ENCODE measurements at places on chromosomes 11 and 22.

GRCh38 chr11:130671801-130672700 lies 223.6 kb downstream of the ADAMTS15 start:
- no peak for DNase-seq

DNA sequence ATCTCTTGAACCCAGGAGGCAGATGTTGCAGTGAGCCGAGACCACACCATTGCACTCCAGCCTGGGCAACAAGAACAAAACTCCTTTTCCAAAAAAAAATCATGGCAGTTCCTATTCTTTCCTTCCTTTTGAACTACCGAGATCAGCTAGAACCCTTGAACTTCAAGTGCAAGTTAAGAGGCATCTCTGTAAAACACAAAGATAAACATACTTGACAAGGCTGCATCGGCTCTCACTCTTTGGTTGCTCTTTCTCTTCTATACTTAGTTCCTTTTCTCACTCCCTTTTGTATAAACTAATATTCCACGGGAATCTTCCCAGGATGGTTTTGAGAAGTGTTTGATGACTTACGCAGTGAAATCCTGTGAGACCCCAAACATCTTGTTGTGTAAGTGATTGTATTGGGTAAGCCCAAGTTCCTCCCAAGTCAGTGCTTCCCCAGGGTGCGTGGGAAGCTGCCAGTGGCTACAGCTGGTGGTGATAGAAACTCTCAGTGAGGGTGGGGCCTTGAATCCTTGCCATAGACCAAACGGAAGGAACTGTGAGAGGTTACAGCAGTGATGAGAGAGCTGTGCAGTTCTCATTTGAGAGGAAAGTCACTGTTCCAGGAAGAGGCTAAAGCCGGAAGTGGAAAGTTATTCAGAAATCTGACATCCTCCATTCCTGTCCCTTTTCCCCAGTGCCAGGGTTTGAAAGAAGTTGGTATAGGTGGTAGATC lies 24.1 kb upstream of the CDC42EP2 start:
- no peak for DNase-seq

- no peak for DNase-seq
These were observed 474.3 kb downstream of the TBC1D22A start for GRCh38 chr22:47236718-47237117.

DNA sequence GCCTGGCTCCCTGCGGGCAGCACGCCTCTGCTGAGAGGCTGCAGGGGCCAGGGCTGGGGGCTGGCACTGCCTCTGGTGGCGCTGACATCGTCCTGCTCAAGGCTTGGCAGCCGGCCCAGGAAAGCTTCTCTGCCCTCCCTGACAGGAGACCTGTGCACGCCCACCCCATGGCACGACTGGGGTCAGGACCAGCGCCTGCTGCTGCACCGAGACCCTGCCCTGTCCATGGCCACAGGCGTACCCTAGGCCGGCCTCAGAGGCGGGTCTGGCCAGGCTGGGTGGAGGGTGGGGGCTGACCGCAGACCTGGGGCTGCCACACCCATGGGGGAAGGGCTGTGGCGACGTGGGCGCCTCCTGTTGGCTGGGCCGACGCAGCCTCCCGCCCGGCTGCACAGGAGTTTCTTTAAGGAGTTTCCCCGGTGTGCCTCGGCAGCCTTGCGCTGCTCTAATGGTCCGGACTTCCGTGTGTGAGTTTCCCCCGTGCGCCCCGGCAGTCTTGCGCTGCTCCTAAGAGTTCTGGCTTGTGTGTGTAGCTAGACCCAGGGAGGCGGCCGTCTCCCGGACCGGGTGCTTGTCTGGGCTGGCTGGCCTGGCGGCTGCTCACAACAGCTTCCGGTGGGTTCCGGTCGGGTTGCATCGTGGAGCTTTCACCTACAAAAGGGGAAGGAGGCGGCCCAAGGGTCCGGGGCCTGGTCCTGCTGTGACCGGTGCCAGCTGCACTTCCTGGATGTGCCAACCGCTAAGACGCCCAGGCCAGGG lies 4.6 kb downstream of the TRABD start:
- DNase-seq: peak; percentile 61

DNA sequence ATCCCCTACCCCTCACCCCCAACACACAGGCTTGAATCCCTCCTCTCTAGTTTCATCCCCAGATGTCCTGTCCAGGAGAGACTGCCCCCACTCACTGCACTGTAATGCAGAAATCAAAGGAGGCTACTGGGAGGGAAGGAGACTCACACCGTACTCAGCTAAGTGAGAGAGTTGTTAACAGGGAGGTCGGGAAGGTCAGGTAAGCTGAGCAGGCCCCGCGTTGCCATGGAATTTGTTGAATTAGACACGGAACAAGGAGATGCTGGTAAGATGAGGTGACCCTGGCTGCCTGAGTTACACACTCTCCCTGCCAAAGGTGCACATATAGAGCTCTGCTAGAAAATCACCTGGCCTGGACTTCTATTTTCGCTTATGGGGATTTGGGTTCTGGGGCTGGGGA lies 197.9 kb downstream of the NXPE2 start:
- DNase-seq: no peak

DNA sequence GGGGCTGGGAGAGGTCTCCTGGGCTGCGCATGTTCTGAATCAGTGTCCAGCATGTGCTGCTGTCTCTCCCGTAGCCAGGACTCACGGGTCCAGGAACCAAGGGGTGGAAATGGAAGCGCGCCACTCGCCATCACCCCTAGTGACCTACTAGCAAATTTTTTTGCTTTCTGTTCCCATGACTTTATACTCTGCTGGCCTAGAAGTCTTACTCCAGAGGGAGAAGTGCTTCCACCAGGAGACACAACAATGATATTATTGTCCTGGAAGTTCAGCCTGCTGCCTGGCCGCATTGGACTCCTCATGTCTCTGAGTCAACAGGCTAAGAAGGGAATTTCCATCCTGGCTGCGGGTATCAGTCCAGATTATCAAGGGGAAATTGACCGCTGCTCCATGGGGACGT lies 729.7 kb downstream of the BRD1 start:
- no peak for DNase-seq

- DNase-seq: no peak
These were observed 1411.3 kb downstream of the TBC1D22A start for GRCh38 chr22:48173773-48174160.

DNA sequence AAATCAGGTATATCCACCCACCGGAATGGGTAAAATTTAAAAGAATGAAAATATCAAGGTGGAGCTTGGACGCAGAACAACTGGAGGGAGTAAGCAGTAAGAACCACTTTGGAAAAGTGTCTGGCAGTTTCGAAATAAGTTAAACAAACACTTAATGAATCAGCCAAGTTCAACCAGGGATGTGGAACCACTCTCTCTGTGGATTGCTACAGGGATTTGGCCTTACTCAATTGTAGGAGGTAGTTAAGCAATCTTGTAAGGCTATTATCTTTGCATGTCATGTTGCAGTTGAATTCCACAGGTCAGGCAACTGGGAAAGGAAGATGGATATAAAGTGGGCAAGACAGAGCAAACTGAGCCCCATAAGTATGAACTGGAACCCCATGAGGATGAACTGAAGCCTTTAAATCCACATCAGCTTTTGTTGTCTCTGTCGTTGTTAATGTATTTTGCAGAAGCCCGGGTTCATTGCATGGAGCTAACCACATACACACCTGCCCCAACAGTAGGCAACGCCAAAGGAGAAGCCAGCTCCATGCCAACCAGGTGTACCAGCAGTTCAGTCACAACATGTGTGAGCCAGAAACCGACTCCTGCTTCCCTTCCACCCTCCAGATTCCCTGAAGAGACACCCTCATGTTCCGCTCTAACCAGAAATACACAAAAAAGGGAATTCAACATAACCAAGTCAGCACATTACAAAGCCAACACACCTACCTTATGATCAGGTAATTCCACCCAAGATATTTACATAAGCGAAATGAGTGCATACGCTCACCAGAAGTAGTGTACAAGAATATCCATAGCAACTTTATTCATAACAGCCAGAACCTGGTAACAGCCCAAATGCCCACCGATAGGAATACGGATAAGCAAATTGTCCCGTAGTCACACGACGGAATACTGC lies 8.0 kb upstream of the SLC43A3 start:
- no peak for DNase-seq

DNA sequence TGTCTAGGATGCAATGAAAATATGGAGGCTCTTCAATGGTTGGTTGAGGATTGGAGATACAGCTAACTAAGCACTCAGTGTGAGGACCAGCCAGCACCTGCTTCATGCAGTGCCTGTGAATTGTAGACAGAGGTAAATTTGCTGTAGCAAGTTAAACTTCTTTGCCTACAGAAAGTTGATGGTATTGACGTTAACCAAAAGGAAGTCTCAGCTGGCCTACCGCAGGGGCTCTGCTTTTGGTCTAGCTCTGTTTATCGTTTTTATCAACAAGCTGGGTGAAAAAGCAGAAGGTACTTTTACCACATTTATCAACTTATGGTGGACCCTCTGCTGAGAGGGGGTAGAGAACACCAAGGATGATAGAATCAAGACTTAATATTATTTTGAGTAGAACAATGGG lies 51.6 kb downstream of the GRAMD1B start:
- DNase-seq: no peak

GRCh38 chr22:38753948-38754750 lies 1.6 kb downstream of the SUN2 start:
- no peak for DNase-seq

- DNase-seq: no peak
These were observed 63.3 kb upstream of the LARGE1 start for GRCh38 chr22:33983558-33983957.

DNA sequence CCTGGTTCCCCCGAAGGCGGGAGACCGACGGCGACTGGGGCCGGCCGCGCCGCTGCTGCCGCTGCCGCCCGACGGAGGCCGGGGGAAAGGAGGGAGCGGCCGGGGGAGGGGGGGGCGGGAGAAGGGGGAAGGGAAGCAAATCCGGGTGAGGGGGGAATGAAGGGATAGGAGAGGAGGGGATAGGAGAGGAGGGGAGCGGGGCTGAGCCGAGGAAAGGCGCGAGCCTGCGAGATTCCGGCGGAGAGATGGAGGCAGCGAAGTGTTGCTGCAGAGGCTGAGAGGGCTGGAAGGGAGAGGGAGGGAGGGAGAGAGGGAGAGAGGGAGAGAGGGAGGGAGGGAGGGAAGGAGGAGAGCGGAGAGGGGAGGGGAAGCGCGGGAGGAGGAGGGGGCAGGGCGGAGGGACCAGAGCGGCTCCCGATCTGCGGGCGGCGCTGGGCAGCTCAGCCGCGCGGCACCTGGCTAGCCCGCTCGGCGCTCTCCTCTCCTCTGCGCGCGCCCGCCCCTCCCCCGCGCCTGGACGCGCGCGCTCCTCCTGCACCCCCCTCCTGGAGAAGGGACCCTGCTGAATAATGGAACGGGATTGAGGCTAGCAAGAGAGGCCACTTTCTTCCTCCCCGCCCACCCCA lies 52.3 kb downstream of the SLC22A12 start:
- DNase-seq: no peak

DNA sequence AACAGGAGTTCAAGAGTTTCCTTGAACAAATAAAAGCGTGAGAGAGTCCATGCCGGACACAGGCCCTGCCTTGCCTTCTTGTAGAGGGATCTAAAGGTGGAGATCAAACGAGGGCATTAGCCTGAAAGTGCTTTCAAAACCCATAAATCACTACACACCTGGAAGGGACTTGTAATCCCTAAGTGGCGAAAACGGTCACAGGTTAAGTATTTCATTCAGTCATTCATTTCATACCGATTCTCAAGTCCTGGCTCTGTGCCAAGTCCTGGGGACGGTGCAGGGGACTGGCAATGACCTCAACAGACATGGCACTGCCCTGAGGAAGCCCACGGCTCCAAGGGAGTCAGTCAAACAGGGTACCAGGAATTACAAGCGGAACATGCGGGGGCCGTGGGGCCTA lies 26.6 kb downstream of the ELFN2 start:
- DNase-seq: no peak

DNA sequence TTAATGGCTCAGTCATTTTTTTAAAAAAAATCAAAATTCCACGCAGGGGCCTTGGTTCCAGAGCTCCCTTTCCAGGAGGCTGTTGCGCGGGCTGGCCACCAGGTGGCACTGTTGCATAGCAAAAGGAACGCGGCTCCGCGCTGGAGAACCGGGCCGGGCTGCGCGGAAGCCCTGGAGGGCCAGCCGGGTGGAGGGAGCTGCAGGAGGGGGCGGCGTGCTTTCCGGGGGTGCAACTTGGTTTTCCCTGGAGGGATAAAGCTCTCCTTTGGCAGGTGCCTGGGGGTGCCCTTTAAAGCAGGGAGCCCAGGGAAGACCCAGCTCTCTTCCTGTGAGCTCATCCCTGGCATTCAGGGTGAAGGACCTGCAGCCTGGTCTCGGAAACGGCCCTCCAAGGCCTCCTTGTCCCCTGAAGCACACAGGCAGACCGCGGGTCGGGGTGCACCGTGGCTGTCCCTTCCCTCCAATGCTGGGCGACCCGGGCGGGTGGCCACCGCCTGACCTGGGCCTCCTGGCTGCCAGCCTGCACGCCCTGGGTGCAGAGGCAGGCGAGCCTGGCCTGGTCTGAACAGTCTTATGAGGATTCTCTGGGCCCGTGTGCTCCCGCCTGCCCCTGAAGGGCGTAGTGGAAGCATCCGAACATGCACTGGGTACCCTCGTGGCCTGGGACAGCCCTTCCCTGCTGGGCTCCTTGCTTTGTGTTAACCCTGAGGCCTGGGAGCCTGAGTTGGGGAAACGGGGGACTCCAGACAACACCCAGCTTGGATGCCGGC lies 23.4 kb downstream of the KRTAP5-5 start:
- peak; percentile 70 for DNase-seq

DNA sequence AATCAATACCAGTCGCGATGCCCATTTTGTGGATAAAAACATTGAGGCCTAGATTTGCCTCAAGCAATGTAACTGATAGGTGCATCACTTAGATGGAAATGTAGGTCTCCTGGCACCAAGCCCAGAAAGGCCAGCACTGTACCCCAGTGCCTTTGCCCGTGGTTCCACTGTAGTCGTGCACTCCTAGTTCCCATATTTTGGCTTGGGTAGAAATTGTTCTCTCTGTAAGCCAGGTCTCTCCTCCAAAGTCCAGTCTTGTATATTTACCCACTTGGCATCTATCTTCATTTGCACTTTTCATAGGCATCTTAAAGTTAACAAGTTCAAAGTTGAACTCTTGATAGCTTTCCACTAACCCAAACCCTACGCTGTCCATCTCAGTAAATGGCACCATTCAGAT lies 41.6 kb upstream of the DMC1 start:
- DNase-seq: no peak

DNA sequence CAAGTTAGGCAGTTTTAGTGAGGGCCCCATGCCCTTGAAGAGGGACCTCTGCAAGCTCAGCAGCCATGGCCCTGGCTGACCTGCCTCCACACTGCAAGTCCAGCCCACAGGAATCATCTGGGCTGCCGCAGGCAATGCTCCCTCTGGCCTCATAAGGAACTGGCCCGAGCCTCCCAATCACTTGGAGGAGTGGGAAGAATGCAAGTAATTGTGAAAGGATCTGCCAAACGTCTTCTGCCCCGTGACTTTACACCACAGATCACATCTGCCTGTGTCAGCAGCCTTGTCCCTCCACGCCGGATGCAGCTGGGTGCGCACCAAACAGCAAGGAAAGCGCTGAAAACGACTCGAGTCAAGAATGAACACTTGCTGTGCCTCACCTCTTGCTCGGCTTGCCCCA lies 23.8 kb downstream of the OPCML start:
- DNase-seq: no peak

GRCh38 chr11:134581121-134581626 lies 169.1 kb upstream of the B3GAT1 start:
- no peak for DNase-seq

GRCh38 chr22:31046539-31047226 lies 34.4 kb upstream of the SMTN start:
- no peak for DNase-seq

All from GM18507 (cell line).